ENCODE measurements at places on chromosomes 1 and 21.

- no peak for DNase-seq
Observed at GRCh38 chr1:1135339-1136136, 19.6 kb upstream of the C1orf159 start.

- no peak for DNase-seq
Observed at GRCh38 chr1:194930132-194930531, 1678.1 kb downstream of the KCNT2 start.

GRCh38 chr1:235911876-235912275 is 45.2 kb upstream of the LYST start:
- DNase-seq = no peak

GRCh38 chr1:46657775-46658174 is 10.4 kb downstream of the ATPAF1 start:
- DNase-seq = no peak

DNA sequence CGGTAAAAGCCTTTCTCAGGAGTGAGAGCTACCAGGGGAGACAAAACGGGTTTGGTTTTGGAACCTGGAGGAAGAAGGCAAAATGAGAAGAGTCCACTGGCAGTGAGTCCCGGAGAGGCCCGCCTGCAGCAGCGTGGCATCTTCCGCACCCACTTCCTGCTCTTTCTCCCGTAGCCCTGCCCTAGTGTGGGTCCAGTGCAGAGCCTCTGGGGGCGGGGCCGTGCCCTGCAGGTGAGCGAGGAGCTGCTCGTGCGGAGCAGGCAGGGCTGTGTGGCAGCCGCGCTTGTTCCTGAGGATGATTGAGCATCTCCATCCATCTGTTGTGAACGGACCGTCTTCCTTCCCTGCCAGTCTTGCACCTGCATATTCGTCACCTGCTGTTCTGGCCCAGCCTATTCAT is 66.5 kb downstream of the PEX14 start:
- no peak for DNase-seq

GRCh38 chr1:6288665-6289064 is 27.8 kb upstream of the GPR153 start:
- no peak for DNase-seq

DNA sequence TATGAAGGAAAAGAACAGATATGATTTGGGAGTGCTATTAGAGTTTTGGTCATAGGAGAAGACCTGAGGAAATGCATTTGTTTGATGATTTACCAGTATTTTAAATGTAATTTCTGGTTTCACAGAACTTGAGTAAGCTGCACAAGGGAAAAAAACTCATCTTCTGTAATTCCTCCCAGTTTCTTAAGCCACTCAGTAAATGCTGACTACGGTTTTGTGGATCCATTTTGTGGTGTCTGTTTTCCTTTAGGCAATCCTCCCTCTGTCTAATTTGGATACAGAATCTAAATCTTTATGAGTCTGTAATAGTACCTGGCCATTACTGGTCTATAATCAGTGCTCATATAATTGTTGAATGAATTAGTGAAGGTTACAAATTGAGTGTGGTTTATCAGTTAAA is 72.0 kb downstream of the OLFML2B start:
- DNase-seq = no peak

DNA sequence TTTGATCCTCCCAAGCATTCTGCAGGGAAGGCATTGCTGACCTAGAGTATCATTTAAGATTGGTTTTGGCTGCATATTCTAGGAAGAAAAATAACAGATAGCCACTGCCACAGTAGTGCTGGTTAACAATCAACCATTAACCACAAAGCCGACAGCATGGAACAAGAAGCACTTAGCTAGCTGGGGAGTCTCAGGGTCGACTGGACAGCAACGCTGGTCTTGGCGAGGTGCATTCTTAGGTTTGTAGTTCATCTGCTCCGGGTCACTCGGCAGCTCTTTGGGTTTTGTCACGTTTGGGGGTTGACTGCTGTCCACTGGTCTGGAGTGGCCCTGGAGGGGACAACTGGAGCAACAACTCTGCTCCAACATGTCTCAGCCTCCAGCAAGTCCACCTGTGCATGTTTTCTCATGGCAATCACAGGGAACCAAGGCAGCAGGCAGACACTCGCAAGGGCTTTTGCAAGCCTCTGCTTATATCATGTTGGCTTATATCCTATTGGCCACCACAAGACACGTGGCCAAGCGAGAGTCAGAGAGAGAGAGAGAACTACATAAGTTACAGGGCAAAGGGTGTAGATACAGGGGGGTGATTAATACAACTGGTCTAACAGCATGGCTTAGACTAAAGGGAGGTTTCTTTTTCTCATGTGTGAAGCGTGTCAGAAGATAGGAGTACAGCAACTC is 99.5 kb downstream of the LACTBL1 start:
- no peak for DNase-seq

DNA sequence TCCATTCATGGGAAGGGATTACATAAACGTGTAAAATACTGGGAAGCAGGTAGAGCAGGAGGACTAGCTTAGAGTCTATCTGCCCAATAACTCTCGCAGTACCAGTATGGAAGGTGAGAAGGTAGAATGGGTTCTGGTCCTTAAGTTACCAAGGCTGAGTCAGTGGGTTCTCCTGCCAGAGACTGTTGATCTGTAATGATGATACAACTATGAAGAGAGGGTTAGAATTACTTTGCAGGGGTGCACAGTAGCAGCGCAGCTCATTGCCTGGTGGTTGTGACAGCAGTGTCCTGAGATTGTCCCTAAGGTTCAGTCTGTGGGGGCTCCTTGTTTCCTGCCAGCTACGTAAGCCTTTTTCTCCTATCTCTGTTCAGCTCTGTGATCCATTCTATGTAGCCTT is 2.5 kb upstream of the MAST2 start:
- DNase-seq = no peak

GRCh38 chr1:211935448-211935970 is 99.8 kb downstream of the INTS7 start:
- DNase-seq = no peak

DNA sequence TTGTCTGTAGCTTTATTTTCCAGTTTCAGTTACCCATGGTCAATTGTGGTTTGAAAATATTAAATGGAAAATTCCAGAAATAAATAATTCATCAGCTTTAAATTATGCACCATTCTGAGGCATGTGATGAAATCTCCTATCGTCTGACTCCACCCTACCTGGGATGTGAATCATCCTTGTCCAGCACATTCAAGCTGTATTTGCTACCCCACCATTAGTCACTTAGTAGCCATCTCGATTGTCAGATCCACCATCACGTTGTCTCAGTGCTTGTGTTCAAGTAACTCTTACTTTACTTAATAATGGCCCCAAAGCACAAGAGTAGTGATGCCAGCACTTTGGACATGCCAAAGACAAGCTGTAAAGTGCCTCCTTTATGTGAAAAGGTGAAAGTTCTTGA is 4.0 kb downstream of the STPG1 start:
- DNase-seq = no peak

DNA sequence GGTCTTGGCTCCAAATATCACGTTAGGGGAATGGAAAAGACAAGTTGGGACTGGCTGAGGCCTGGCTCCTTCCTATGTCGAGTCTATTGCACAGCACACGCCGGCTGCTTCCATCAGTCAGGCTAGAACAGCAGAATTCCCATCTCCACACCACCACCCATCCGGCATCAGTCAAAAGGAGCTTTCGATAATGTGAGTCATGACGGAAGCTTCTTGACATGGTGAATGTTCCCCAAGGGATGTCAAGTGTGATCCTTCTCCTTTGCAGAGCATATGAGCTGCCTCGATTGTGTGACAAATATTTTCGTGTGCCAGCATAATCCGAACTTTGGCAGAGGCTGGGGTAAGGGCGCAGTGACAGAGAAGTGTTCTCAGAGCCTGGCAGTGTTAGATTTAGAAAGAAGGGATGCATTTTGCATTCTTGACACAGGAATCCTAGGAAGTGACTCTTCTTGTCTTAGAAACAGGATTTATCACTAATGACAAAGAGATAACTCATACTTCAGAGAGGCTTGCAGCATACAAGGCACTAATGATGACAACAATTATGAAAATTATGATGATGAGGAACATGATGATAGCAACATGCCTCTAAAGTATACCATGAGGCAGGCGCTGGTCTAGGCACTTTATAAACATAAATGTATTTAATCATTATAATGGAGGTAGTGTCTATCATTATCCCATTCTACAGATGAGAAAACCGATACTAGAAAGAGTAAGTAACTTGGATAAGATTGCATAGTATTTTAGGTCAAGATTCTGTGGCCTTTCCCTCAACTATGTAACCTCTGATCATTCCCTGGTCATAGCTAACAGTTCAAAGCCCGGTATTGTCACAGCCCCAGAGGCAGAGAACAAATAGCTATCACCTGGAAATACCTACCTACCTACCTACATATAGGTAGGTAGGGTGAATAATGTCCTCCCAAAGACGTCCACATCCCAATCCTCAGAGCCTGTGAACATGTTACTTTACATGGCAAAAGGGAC is 135.0 kb downstream of the KCNJ6 start:
- no peak for DNase-seq

DNA sequence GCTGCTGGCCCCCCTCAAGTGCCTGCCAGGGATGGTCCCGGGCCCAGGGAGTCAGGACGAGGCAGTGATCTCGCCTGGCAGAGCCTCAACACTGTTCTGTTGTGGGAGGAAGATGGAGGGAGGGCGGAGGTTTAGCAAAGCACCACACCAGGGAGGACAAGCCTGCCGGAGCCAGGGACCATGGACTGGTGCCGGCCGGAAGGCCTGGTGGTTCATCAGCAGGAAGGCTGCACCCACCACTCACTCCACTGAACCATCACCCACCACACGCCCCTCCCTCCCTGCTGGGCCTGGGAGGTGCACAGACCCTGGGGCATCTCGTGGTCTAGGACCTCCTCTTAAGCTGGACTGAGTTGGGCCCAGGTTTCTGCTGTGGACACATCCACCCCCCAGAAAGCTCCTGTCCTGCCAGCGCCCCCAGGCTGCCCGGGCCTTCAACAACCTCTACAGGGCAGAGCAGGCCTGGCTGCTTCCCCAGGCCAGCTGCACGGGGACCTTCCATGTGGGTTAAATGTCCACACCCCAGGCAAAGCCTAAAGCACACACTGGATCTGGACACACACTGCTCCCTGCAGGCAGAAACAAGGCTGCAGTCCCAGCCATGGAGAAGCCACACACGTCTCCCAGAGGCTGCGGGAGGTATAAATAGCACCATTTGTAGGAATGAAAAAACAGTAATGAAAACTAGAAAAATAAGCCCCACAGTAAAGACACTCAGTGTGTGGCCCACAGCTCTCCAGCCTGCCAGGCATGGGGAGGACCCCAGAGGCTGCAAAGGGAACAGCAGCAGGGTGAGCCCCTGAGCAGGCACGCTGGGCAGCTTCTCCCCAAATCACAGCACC is 10.4 kb upstream of the TMEM240 start:
- DNase-seq = no peak

DNA sequence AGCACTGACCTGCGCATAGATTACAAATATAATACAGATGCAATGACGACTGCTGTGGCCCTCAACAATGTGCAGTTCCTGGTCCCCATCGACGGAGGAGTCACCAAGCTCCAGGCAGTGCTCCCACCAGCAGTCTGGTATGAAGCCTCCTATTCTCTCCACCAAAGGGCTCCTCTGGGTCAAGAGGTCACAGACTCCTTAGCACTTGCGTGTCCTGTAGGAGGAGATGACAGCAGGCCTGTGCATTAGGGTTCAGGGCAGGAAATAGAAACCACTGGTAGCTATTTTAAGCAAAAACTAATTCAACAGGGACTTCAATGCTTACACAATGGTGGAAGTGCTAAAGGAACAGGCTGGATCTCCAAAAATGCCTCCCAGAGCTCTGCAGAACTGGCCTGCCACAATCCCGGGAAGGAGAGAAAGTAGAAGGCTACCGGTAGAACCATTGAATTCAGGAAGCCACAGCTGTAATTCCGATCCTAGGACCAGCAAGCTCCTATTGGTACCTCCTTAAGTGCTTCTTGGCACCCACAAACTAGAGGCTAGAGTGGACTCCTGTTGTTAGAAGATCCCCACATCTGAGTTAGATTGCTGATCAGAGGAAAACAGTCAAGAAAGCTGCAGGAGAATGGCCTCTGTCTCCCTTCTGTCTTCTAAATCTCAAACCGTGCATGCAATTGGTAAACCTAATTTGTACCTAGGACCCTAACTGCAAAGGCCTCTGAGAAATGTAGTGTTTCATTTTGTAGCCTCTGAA is 12.7 kb upstream of the DYNLT5 start:
- DNase-seq = no peak

- DNase-seq = no peak
Observed at GRCh38 chr1:56446531-56447098, 132.7 kb downstream of the PLPP3 start.

DNA sequence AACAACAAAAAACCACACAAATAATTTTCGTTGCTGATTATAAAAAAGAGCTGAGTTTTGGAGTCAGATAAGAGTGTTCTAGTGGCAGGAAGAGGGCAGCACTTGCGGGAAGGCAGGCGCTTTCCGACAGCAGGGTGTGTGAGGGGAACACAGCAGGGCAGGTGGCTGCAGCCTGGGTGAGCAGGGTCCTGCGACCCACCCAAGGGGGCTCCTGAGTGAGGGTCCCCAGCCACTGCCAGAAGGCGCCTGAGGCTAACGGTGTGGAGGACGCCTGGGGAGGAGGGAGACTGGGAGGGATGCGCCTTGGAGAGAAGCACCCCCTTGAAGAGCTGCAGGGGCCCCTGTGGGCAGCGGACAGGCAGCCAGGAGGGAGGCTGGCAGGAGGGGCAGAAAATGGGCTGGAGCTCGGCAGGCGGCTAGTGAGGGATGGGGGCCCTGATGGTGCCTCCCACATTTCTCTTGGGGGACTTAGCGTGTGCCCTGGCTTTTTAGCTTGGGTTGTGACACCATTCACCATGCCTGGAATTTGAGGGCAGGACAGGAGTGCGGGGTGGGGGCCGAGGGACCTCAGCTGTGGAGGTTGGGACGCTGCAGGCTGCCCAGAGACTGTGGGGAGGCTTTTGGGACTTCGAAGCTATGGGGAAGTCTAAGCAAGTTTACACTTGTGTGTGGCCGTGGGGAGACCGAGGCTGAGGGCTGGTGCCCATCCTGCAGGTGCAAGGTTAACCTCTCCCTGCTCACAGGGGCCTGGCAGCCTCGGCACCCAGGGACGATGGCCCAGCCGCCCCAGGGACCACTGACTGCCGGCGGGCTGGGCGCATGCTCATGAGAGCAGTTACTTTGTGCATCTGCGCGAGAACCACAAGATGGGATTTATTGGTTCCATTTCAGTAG is 111.4 kb downstream of the SIK1 start:
- DNase-seq = peak; percentile 60

- DNase-seq = no peak
Observed at GRCh38 chr1:205262731-205263171, 35.0 kb downstream of the TMCC2 start.

- DNase-seq = no peak
Observed at GRCh38 chr1:230627767-230628166, 14.5 kb upstream of the COG2 start.

DNA sequence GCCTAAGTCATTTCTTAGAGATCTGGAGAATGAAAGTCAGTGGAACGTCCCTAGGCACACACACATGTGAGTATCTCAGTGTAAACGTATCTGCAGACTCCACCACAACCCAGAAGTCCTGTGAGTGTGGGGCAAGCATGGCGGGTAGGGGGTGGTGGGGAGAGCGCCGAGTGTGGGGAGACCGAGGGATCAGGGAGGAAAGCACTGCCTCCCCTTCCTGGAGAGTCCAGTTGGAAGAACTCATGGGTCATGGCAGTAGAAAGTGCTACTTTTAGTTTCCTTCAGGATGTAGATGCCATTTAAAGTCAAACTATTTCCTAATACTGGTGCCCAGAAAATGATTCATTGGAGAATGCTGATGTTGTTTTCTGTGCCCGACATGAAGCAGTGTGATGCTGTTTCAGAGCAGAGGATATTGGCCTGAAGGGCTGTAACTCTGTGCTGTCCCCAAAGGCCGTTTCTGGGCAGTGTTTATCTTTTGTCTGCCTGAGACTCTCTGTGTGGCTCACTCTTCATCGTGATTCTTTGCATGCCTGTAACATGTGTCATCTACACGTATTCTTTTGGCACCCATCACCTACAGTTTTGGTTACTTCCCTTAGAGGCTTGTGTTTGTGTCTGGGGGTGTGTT is 45.7 kb upstream of the TSPAN2 start:
- DNase-seq = no peak

All from CD8-positive, alpha-beta T cell (primary cell).